ENCODE measurements at places on chromosomes 11 and 22.

- DNase-seq = no peak
Observed at GRCh38 chr11:30917859-30918478, 331.8 kb upstream of the MPPED2 start.

GRCh38 chr22:44723801-44724200, 21.8 kb downstream of the PRR5 start:
- DNase-seq = no peak

DNA sequence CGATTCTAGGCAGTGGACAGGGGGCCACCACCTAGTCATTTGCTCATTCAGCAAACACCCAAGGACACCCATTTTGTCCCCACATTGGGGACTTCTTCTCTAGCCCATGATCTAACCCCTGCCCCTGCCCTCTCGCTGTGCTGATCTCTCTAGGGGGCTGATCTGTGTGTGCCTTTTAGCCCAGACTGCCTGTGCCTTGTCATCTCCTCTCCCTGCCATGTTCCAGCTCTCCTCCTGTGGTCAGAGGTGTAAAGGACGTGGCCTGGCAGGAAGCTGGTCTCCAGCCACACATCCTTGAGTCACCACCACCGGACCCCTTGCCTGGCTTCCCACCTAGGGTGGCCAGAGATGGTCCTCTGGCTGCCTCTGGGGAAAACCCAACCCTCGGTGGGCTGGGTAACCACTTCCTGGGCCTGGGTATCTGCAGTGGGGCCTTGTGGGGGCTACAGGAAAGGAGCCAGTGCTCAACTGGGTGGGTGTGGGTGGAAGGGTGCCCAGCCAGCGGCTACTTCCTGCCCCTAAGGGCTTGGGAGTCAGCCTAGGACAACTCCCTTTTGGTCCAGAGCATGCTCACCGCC, 1.3 kb downstream of the CTSW start:
- no peak for DNase-seq

- no peak for DNase-seq
Observed at GRCh38 chr11:35905646-35906276, 38.1 kb upstream of the LDLRAD3 start.

GRCh38 chr11:95698676-95699557, 90.7 kb downstream of the FAM76B start:
- no peak for DNase-seq

DNA sequence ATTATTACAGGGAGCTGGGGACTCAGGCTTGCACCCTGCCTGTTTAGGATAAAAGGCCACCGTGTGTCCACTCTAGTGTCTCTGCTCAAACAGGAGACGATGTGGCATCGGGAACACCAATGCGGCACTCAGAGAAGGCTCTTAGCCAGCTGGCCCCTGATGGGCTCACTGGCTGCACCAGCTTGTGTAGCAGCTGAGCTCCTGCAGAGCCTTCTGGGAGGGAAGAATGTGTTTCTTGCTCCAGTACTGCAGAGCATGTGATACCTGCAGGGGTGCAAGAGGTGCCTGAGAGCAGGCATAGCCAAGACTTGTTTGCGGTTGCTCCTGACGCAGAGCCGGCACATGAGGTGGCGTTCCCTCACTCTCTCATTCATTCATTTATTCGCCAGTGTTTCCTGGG, 44.4 kb upstream of the KCNQ1OT1 start:
- DNase-seq = no peak

DNA sequence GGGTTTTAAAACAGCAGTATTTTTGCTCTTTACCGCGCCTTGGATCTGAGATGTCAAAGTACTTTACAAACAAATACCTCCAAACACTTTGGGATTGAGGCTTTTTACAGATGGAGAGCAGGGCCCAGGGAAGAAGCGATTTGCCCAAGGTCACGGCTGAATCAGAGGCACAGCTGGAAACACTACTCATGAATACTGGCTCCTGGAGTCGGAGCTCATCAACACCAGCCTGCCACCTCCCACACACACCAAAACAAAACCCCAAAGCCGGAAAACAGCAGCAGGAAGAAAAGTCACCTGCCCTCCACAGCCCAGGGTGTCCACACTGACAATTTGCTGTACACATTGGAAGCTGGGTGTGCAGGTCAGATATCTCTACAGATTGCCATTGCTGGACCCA, 339.4 kb downstream of the CADM1 start:
- DNase-seq = no peak

DNA sequence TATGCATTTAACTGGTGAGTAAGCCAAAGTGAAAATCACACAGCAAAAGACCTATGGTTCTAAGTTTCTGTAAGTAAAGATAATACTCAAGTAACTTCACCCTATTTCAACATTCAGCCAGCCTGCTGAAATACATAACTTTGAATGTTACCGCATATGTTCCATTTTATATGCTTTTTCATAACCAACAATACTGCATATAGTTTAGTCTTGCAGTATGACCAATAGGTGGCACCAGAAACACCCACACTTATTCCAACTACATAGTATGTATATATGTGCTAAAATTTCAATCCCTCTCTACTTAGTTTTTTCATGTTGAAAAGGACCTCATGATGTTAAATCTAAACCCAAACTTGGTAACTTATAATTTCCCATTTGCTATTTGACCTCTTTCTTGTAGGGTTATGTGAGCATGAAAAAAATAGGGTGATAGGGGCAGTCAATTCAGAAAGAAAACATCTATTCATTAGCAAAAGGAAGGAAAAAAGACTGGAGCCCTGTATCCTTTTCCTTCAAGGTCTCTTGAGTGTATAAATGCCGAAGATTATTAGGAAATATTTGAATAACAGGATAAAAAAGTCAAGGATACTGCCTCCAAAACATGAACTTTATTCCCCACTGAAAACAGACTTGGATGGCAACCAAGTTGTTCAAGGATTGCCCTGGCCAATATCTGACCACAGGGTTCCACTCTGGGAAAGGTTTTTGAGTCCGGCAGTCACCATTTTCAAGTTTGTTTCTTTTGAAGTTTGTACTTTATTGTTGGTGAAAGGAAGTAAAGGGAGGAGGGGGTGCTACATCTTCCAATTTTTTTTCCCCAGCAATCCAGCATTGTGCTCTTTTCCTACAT, 23.8 kb upstream of the FZD4 start:
- no peak for DNase-seq

DNA sequence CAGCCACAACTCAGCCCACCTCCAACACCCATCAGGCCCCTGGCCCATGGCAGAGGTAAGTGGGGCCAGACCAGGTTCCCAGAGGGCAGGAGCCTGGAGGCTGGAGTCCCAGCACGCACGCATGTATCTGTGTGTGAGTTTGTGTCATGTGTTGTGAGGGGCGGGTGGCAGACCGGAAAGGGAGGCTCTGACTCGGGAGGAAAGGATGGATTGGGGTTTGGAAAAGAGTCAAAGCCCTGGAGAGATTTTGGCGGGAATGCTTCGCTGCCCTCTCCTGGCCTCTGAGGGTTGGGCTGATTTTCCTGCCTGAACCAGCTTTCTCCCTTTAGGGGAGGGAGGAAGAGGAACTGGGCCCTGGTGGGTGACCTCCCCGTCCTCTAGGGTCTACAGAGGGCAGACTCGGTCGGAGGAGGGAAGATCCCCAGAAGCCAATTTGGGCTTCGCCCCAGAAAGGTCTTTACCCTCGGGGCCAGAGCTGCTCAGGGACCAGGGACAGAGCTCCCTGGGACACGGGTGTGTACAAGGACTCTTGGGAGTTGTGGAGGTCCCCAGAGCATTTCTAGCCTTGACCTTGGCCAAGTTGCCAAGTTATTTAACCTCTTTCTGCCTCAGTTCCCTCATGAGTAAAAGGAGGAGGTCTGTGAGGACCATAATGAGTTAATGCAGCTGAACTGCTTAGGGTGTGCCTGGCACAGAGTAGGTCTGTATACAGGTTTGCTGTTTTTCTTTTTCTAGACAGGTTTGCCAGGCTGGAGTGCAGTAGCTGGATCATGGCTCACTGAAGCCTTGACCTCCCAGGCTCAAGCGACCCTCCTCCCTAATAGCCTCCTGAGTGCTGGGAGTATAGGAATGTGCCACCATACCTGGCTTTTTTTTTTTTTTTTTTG, 6.9 kb downstream of the C11orf68 start:
- no peak for DNase-seq

DNA sequence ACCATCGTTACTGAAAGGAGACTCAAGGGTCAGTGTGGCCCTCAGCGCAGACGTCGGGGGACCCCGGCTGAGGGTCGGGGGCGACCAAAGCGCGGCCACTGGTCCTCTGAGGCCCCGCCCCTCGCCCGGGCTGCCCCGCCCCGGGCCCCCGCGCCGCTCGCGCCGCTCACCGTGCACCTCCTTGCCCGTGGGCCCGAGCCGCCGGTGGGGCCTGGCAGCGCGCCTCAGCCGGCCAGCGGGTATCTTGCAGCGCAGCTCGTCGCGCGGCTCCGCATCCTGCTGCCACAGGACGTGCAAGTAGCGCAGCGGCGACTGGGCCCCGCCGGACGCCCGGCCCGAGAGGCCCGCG, 419 bp downstream of the ANKRD54 start:
- no peak for DNase-seq

DNA sequence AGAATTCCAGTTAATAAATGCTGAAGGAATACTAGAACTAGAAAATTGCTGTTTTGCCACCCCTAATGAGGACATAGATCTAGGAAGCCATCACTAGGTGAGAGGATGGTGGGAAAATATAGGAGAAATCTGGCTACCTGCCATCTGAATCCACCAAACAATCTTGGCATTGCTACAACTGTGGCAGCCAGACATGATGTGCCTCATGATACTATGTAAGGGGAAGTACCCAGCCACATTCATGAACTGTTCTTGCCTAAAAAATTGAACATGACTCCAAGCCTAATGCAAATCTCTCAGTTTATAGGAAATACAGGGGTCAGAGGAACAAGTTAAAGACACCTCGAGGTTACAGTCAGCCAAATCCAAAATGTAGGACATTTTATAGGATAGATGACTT, 72.8 kb downstream of the SFI1 start:
- no peak for DNase-seq

GRCh38 chr11:79436919-79437277, 3.9 kb downstream of the TENM4 start:
- no peak for DNase-seq

DNA sequence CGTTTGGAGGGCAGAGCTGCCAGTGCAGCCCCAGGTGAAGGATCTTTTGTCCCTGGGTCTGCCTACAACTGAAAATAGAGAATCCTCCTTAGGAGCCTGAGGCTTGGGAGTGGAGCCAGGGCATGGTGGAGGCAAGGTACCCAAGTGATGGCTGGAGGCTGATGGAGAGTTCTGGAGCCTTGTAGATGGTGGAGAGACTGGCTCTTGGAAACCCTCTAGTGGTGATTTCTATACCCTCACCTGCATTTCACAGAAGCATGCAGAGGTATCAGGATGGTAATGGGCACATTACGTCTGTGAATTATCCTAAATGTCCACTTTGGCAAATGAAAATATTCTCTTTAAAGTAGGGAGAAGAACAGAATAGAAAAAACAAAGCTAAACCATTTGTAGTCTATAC, 44.4 kb downstream of the INSC start:
- no peak for DNase-seq

GRCh38 chr11:103413266-103413888, 304.2 kb downstream of the DYNC2H1 start:
- no peak for DNase-seq

DNA sequence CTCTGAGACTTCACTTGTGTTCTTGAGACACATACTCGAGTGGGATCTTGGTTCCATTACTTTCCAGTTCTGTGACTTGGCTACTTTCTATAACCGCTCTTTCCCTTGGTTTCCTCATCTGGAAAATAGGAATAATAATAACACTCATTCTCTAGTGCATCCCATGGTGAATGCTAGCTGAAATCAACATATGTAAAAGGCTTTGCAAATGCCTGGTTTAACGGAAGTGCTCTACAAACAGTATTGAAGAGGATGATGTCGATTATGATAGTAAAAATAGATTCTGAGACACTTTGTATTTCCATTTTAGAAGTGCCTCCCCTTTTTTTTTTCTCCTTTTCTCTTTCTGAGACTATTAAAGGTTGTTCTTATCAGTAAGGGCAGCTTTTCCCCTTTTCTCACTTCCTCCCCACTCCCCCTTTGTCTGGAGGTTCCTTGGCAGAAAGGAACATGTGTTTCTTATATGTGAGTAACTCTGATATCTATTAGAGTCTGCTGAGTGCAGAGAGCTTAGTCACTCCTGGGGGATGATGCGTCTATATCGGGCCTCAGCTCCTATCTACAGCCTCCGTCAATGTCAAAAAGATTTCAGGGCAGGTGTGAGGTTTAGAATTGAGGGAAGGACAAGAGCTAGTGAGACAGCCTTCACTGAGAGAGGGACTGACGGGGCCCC, 489.3 kb downstream of the NTM start:
- no peak for DNase-seq

DNA sequence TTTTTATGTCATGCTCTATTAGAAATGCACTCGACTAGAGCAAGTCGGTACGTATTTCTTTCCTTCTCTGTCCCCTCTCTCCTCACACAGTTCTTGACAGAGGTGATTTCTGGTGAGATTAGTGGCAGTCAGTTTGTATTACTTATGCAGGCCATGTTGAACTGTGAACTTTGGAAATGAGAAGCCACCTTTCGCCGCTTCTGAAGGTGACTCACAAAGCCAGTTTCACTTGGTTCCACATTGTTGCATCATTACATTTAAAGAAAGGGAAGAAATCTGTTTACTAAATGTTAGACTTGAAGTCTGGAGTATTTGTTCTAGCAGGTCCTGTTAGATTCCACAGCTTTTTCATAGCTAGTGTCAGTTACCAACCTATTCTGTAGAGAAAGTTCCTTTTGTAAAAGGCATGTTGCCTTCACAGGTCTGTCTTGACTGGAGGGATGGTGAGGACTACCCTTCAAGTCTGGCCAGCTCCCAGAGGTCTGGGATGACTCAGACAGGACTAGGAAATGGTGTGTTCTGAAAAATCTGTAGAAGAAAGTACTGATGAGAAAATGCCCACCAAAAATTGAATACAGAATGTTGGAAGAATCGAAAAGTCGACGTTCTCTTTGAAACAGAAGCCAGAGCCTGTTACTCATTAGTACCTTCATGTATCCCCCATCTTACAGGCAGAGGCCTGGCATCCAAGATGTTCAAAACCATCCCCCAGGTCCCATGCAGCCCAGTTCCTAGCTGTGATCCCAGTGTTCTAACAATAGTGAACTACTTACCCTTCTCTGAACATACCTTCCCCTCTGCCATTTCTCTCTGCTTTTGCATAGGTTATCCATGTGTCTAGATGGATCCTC, 181.4 kb downstream of the DBX1 start:
- DNase-seq = no peak

- DNase-seq = no peak
Observed at GRCh38 chr11:113160808-113161124, 153.6 kb upstream of the TTC12 start.

DNA sequence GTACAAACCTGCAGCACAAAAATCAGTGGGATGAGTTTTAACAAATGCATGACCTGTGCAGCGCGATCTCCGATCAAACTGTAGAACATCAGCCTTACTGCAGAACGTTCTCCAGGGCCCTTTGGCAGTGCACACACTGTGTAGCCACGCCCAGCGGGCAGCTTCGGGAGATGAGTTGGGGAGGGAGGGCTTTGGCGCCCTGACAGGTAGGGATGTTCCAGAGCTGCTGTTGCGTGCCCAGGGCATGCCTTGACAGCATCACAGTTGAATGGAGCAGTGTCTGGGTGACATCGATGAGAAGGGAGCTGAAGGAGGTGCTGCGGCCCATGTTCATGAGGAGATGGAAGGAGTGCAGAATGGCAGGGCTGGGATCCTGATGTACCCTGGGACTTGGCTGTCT, 80.2 kb downstream of the TBC1D22A start:
- no peak for DNase-seq

- no peak for DNase-seq
Observed at GRCh38 chr11:47408598-47409439, 429 bp downstream of the SLC39A13 start.

Measured in NCI-H1436 treated with DMSO at 0.1 percent for 48 hours (cell line).